Hair follicular keratinocyte (primary cell): ENCODE measurements at places on chromosomes 1 and 21. TPM values are rescaled to one million over a fixed set of nuclear protein-coding genes. Genes with fewer than 3 reads are reported as not detected.

CELA3A gene
- not detected in 2 replicates for total RNA-seq

ANGPTL7 gene
- 0.08 TPM in 1 of 2 replicates, not detected in the other for total RNA-seq

IVL gene
- total RNA-seq, result 5.2 and 10.2 TPM in 2 replicates

OPTC gene
- total RNA-seq, result not detected in 2 replicates

PALMD gene
- 4.1 and 5.4 TPM in 2 replicates for total RNA-seq

SMCP gene
- total RNA-seq, result not detected in 2 replicates

TCHHL1 gene
- 0.08 TPM in 1 of 2 replicates, not detected in the other for total RNA-seq

DENND1B gene
- 5.7 and 7.2 TPM in 2 replicates for total RNA-seq

CAMSAP2 gene
- total RNA-seq, result 30.1 and 41.8 TPM in 2 replicates

KCNA3 gene
- total RNA-seq, result not detected in 2 replicates

NADK gene
- 30.9 and 48.6 TPM in 2 replicates for total RNA-seq

SPAG17 gene
- 0.08 TPM in 2 replicates for total RNA-seq

MCOLN2 gene
- total RNA-seq, result 2.0 and 2.9 TPM in 2 replicates

HES3 gene
- total RNA-seq, result not detected in 2 replicates

TSACC gene
- total RNA-seq, result 0.86 TPM in 1 of 2 replicates, not detected in the other

AIRE gene
- total RNA-seq, result not detected in 2 replicates

CACNA1E gene
- not detected in 2 replicates for total RNA-seq

LIN28A gene
- total RNA-seq, result not detected in 2 replicates

PLCH2 gene
- total RNA-seq, result 99.9 and 124 TPM in 2 replicates

LMX1A gene
- total RNA-seq, result not detected in 2 replicates

FMN2 gene
- total RNA-seq, result not detected in 2 replicates

PRR9 gene
- not detected in 2 replicates for total RNA-seq

FAM177B gene
- not detected in 2 replicates for total RNA-seq

TTF2 gene
- total RNA-seq, result 13.1 and 22.5 TPM in 2 replicates

KRTAP11-1 gene
- not detected in 2 replicates for total RNA-seq

RGS16 gene
- 0.19 and 0.23 TPM in 2 replicates for total RNA-seq

TFF1 gene
- not detected in 2 replicates for total RNA-seq

DCST1 gene
- total RNA-seq, result not detected in 2 replicates

DTL gene
- total RNA-seq, result 5.2 and 15.3 TPM in 2 replicates

S100A7 gene
- total RNA-seq, result 5.2 and 13.3 TPM in 2 replicates

SV2A gene
- 1.3 and 2.2 TPM in 2 replicates for total RNA-seq

OR2L2 gene
- total RNA-seq, result not detected in 2 replicates

S100A3 gene
- total RNA-seq, result 7.7 and 12.7 TPM in 2 replicates

TSHB gene
- total RNA-seq, result not detected in 2 replicates

S100B gene
- not detected in 2 replicates for total RNA-seq

PRRX1 gene
- 0.08 and 2.1 TPM in 2 replicates for total RNA-seq

NTRK1 gene
- under 0.01 and 0.08 TPM in 2 replicates for total RNA-seq

LDLRAD1 gene
- not detected in 2 replicates for total RNA-seq

SPRR5 gene
- total RNA-seq, result 0.31 TPM in 1 of 2 replicates, not detected in the other

GALNT2 gene
- total RNA-seq, result 82.5 and 94.3 TPM in 2 replicates

LPGAT1 gene
- 27.1 and 48.5 TPM in 2 replicates for total RNA-seq

ESPN gene
- 0.84 and 4.3 TPM in 2 replicates for total RNA-seq

C1QB gene
- total RNA-seq, result not detected in 2 replicates

CHI3L2 gene
- total RNA-seq, result not detected in 2 replicates

LRRC3 gene
- total RNA-seq, result 1.9 and 3.3 TPM in 2 replicates

GJB3 gene
- 225 and 274 TPM in 2 replicates for total RNA-seq

ACOT11 gene
- 5.7 and 7.0 TPM in 2 replicates for total RNA-seq

RNU1-2 gene
- total RNA-seq, result under 0.01 TPM in 2 replicates

S100A12 gene
- 0.49 and 1.7 TPM in 2 replicates for total RNA-seq

SELL gene
- total RNA-seq, result not detected in 2 replicates

RAB29 gene
- 20.9 and 25.4 TPM in 2 replicates for total RNA-seq

OXCT2 gene
- 1.8 and 3.2 TPM in 2 replicates for total RNA-seq

VSIG8 gene
- total RNA-seq, result not detected in 2 replicates
